Activated CD8-positive, alpha-beta memory T cell treated with anti-CD3 and anti-CD28 coated beads for 4 hours (primary cell): ENCODE measurements at places on chromosomes 1 and 21.

GRCh38 chr1:234413990-234414389 lies 40.7 kb downstream of the COA6 start:
- no peak for DNase-seq

GRCh38 chr1:147757015-147757990 lies 3.1 kb downstream of the GJA5 start:
- DNase-seq: no peak

DNA sequence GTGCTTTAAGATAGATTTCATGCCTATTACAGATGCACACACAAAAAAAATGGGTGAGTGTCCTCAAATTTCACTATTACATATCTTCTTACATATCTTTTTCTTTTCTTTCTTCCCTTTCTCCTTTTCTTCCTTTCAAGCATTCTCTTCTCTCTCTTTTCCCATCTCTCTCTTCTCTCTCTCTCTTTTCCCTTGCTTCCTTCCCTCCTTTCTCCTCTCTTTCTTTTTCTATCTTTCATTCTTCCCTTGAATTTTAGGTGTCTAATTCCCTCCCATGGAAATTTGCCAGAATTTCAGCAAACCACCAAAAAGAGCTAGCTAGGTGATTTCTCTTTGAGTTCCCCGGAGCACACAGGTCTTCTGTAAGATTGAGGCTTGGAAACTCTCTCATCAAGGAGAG lies 395.3 kb upstream of the RUNX1 start:
- DNase-seq: no peak

DNA sequence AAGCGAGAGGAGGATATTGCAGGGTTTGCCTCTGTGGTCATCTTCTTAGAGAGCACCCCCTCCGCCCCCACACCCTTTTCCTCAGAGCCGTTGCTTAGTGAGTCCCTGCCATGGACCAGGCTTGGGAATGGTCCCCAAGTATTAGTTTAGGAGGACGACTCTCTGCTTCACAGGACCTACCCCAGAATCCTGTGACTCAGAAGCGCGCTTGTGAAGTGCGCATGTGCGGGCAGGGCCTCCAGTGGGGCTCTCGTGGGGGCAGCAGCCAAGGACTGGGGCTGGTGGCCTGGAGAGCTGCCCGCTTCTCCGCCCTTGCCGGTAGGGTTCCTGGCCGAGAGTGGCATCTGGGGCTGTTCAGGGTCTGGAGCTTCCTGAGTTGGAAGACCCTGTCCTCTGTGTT lies 37.3 kb upstream of the HMGN1 start:
- DNase-seq: no peak

DNA sequence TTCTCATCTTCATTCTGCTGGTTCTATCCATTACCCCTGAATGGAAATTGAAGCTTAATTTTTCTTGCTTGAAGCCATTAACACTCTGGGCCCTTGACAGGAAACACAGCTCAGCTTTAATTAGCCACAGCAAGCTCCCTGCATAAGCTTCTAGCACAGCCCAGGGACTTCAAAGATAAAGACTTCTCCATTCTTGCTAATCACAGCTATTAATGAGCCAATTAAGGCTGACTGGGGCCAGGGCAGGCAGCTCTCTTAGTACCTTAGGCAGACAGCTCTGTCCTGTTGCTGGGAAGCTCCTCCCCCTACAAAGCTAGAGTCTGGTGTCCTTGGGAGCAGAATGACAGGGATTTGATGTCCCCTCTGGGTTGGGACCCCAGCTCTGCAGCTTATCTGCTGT lies 27.9 kb upstream of the TRABD2B start:
- no peak for DNase-seq

DNA sequence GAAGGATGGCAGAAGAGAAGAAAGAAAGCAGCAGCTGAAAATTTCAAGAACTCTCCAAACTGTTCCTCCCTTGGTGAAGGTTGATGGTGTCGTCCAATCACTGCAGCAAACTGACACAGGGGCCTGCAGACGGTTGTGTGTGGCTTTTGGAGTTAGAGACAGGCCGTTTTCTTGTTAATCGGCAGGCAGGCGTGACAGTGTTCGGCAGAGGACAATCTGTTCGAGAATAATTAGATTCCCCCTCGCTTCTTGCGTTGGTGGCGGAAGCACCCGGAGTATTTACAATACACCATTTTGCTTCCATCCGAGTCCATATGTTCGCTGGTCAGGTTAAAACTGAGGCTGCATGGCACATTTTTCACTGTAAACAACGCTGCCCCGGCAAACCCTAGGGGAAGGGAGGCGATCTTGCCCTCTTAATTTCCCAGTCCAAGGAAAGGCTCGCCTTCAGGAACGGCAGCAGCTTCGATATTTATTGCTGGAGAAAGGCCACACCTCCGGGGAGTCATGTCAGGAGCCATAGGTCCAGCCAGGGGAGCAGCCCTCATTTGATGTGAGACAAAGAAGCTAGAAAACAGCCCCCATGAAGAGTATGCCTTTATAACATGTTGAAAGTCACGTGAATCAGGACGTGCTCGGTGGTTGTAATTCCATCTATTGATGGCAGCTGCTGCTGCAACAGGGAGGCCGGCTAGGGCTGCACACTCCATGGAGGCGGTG lies 360.1 kb downstream of the SMYD3 start:
- no peak for DNase-seq

DNA sequence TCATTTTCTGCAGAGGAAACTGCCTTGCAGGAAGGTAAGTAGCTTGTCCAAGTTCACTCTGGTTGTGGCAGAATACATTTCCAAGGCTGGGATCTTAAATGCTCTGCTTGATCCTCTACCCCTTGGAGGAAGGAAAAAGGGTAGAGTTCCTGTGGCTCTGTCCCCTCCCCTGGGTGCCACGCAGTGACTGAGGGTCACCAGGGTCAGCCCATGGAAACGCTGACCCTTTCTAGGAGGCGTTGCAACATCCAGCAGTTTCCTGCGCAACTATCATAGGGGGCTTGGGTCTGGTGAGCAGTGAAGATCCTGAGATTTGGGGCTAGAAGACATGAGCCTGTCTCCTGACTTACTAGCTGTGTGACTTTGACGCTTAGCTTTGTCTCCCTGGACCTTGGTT lies 29.4 kb upstream of the EPS8L3 start:
- DNase-seq: no peak

- no peak for DNase-seq
These were observed 6.2 kb downstream of the KRTAP10-12 start for GRCh38 chr21:44702973-44703730.

DNA sequence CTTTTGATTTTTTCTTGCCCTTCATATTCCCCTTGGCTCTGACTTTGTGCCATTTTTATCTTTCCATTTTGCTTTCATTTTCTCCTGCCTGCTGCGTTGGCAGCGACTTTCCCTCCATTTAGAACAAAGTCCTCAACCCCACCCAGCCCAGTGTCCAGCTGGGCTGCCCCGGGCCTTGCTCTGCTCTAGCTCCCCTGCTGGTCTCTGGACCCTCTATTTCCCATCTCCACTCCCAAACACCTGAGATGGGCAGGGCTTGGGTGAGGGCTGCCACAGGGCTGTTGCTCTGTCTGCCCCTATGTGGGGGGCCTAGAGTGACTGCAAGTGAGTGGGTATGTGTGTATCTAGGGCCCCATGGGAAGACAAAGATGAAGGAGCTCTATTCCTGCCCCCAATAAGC lies 7.3 kb upstream of the ADAM15 start:
- no peak for DNase-seq

DNA sequence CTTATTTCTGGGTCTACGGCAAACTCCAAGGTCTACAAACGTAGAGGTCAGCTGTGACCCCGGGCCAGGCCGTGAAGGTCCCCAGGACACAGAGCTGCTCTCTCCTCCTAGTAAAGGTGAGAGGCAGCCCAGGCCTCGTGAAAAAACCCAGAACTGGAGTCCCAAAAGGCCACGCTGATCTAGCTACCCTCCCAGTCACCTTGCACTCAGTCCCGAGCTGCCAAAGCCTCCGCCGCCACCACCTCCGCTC lies 125 bp downstream of the ATP5PF start:
- no peak for DNase-seq

- DNase-seq: no peak
These were observed 60.0 kb downstream of the TNFSF18 start for GRCh38 chr1:172990598-172991215.

DNA sequence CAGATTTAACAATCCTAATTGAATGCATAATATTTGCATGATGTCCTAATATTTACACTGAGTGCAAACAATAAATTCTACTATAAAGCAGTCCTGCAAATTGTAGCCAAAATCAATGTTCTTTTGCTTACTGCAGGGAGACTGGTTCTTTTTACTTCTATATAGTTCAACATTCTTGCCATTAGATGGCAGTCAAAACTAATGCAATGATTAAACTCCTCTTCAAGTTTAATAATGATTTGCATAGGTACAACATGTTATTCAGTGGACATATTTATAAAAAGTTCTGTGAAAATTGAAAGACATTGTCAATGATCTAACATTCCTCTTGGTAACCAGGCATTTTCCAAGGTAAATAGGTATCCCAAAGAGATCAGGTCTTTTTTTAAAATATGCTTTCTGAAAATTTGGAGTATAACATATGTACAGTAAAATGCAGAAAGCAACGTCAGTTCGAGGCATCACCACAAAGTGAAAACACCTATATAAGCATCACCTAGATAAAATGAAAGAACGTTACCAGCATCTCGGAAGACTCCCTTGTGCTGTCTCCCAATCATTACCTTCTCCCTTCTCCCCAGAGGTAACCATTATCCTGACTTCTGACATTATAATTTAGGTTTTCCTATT lies 9.8 kb upstream of the FNBP1L start:
- DNase-seq: no peak

GRCh38 chr1:98382986-98383740 lies 278.4 kb upstream of the SNX7 start:
- no peak for DNase-seq

- DNase-seq: peak; percentile 62
These were observed 300.0 kb downstream of the RRAGC start for GRCh38 chr1:38559446-38560165.

- no peak for DNase-seq
These were observed 965 bp downstream of the ABCA4 start for GRCh38 chr1:94119796-94120569.

- no peak for DNase-seq
These were observed 60.6 kb downstream of the GNG4 start for GRCh38 chr1:235588916-235589515.

DNA sequence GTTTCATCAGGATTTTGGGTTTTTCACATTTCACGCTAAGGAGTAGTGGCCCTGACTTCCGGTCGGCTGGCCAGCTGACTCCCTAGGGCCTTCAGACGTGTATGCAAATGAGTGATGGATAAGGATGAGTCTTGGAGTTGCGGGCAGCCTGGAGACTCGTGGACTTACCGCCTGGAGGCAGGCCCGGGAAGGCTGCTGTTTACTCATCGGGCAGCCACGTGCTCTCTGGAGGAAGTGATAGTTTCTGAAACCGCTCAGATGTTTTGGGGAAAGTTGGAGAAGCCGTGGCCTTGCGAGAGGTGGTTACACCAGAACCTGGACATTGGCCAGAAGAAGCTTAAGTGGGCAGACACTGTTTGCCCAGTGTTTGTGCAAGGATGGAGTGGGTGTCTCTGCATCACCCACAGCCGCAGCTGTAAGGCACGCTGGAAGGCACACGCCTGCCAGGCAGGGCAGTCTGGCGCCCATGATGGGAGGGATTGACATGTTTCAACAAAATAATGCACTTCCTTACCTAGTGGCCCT lies 23.1 kb upstream of the TNFRSF1B start:
- no peak for DNase-seq

GRCh38 chr1:3659093-3659492 lies 6.8 kb downstream of the TP73 start:
- DNase-seq: no peak

- DNase-seq: no peak
These were observed 43.3 kb downstream of the DTL start for GRCh38 chr1:212078826-212079225.

- no peak for DNase-seq
These were observed 27.9 kb downstream of the RERE start for GRCh38 chr1:8789314-8790214.

DNA sequence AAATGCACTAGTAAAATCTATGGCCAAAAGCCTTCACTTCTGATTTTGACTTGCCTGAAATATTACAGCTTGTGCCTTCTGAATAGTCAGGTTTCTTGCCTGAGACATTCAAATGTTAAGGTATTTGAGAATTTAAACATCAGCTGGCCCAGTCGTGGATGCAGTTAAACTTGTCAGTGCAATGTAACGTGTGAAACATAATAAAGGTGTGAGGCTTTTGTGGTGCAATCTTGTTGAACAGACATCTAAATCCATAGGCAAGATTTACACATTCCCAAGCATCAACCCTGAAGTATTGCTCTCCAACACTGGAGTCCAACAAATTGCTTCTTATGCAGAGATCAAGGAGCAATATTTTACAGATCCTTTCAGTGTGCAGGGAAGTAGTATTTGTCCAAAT lies 4.4 kb downstream of the CCN1 start:
- no peak for DNase-seq

GRCh38 chr21:35925497-35925896 lies 134.8 kb downstream of the SETD4 start:
- DNase-seq: no peak

DNA sequence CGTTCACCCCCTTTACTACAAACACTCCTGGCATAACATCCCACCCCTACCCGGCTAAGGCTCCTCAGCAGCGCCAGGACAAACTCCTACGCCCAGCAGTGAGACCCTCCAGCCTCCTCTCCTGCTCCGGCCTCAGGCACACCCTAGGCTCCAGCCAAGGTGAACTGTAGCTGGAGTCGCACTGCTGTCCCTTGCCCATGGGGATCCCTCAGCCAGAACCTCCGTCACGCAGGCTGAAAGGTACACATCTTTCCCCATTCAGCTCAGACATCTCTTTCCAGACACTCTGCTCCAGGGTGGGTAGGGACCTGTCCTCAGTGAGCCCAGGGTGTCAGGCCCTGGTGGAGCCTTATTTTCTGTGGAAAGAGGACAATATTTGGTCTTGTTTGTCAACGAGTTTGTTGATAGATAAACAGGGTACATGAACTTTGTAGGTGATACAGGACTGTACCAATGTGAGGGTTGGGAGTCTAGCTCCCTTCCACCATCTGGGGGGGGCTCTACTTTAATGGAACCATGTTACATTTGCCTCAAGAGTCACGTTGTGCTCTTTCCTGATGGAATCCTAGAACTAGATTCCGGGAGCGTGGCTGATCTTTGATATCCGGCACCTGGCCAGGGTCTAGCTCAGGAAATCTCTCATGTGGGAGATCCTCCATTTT lies 56.5 kb upstream of the SSBP3 start:
- DNase-seq: no peak

DNA sequence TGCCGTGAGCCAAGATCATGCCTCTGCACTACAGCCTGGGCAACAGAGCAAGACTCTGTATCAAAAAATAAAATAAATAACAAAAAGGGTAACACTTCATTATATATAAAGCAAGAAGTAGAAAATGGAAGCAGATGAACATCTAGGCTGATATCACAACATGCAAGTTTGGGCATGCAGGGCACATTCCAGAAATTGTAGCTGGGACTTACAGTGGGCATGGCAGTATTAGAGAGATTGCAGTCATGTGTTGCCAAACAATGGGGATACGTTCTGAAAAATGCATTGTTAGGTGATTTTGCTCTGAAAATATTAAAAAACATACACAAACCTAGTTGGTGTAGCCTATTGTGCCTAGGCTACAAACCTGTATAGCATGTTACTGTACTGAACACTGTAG lies 441.0 kb upstream of the PRMT6 start:
- DNase-seq: no peak

- no peak for DNase-seq
These were observed 114.6 kb downstream of the ZBTB18 start for GRCh38 chr1:244165701-244166100.

GRCh38 chr1:227318016-227318852 lies at the start of gene CDC42BPA:
Gene CDC42BPA, minus strand, starts transcription at chr1:227318492. Its CDS starts 1,310 bp downstream, at chr1:227317182.
- DNase-seq: no peak
